ENCODE measurements at places on chromosomes 1 and 21. TPM values are rescaled to one million over a fixed set of nuclear protein-coding genes. Genes with fewer than 3 reads are reported as not detected.
A peak's percentile ranks its signal among the peaks of the same experiment; 100 is the strongest.

Gene ETV3L
- 0.74 TPM for total RNA-seq

Gene CRNN
- not detected for total RNA-seq

- DNase-seq: peak; percentile 80
Measured at GRCh38 chr1:204288021-204288588, 71.6 kb downstream of the PLEKHA6 start.

Gene OR10J1
- total RNA-seq: not detected

Gene LYPD8
- not detected for total RNA-seq

GRCh38 chr1:117011334-117011733, 9.8 kb downstream of the CD101 start:
- DNase-seq: no peak

DNA sequence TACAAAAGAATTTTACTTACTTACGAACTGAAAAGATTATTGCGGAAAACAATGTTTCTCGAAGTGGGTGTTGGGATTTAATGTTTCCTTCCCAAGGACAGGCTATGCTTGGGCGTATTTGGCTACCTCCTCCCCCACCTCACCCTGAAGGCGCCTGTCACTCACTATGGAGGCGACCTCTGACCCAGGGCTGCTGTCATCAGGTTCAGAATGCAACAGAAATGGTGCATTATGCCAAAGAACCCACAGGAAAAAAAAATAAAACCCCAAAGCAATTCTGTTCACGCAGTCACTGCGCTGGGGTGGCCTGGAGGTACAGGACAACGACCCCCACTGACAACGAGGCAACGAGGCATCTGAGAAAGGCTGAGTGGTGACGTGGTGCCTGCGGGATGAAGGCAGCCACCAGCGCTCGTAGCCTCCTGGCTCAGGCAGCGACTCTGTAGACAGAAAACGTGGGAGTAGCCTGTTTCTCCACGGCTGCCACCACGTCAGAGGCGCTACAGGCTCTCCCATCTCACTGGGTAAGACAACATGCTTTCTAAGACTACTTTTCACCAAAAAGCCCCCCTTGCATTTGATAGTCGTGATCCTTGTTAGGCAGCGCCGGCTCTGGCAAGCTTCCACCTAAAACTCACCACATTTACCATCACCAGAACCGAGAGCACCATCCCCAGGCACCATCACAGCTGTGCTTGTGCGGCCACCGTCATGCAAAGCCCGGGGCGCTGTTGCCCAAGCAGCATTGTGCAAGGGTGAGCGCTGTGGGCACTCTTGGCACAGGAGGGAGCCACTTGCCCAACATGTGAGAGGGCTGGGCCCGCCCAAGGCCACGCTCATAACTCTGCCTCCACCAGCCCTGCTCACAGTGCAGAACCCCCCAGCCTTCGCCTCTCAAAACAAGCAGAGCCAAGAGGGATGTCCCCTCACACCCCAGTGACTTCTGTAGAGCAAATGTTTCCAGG, 14.3 kb downstream of the NADK start:
- DNase-seq: no peak

GRCh38 chr21:33244779-33245105, 15.0 kb downstream of the IFNAR2 start:
- no peak for DNase-seq

Gene DNAJC11
- total RNA-seq: 75.8 TPM

Gene NBPF4
- total RNA-seq: not detected

GRCh38 chr1:52502789-52503188, 50.1 kb downstream of the TUT4 start:
- no peak for DNase-seq

Gene CD2
- total RNA-seq: not detected

DNA sequence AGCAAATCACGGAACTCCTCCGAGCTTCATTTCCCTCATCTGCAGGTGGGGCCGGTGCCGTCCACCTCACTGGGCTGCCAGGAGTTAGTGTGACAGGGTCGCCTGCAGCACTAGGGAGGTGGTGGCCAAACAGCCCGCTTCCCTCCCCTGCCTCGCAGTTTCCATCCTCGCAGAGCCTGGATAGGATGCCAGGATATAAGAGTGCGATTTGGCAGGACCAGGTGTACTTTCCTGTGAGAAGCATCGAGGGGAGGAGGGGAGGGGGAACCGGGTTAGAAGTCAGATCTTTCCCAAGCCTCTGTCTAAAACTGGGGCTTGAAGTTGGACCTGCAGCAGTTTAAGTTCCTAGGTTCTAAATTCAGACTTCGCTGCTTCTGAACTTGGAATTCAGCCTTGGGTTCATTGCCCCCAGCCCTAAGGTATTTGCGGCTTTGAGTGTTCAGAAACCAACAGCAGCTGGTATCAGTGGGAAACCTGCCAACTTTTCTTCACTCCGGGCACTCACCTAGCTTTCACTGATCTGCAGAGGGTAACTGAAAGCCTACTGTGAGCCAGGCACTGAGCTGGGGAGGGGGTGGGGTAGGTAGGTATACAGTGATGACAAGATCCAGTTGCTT, 1.7 kb upstream of the JUN start:
- DNase-seq: peak; percentile 50

DNA sequence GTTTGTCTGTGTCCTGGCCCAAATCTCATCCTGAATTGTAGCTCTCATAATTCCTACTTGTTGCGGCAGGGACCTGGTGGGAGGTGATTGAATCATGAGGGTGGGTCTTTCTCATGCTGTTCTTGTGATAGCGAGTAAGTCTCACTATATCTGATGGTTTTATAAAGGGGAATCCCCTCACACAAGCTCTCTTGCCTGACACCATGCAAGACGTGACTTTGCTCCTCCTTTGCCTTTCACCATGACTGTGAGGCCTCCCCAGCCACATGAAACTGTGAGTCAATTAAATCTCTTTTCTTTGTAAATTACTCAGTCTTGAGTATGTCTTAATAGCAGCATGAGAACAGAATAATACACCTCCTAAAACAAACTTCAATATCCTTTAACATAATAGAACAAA, 1065.6 kb downstream of the PLA2G4A start:
- DNase-seq: no peak

DNA sequence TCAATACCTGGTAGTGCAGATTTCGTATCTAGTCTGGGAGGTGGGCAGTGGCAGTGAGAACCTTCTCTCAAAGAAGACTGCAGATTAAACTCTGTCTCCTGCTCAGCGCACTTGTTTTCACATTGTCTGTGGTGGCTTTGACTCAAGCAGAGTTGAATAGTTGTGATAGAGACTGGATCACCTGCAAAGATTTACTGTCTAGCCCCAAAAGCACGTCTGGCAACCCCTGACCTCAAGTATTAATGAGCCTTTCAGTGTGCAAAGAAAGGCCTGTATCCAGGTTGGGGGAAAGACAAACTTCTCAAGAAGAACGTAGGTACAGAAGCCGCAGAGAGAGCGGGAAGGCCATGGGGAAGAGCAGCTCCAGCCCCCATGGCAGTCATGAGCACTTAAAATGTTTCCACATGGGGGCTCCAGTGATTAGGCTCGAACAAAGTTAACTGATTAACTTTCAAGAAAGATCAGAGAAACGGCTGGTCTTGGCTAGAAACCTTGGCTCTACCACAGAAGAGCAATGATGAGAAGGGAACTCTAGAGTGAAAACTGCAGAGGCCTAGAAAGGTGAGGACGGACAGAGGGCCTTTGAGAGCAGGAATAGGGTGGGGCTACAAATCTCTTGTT, 15.2 kb downstream of the HENMT1 start:
- peak; percentile 47 for DNase-seq

- DNase-seq: no peak
Measured at GRCh38 chr1:44113095-44113609, 5.5 kb upstream of the KLF17 start.

Gene PODN
- not detected for total RNA-seq

DNA sequence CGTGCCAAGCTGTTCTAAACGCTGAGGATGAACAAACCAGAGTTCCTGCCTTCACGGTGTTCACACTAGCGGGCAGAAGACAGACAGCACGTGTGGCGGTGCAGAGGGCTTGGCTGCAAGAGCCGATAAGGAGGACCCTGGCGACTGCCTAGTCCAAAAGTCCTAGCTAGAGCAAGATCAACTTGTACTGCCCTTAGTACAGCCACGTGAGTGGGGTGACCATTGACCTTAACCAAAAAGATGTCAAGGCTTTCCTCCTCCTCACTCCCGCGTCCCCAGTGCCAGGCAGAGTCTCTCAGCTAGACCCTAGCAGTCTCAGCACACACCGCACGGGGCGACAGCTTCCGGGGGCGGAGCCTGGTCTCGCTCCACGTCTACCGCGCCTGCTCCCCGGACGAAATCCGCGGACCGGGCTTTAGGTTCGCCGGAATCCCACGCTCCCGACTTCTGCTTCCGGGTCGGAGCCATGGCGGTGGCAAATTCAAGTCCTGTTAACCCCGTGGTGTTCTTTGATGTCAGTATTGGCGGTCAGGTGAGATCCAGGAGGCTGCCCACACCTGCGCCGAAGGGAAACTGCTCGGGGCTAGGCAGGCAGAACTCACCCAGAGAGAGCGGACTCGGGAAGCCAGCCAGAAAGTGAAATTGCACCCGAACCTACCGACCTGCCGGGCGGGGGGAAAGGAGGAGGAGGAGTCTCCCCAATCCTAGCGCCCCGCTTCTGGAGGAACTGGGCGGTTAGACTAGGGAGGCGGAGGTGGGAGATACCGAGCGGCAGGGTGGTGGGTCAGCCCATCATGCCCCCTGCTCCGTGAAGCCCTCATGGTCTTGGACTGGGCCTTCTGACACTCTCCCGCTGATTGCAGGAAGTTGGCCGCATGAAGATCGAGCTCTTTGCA, at the start of gene PPIH:
PPIH (plus strand) TSS at position 443 of the 896 bp plus-strand sequence; CDS start at position 467, 24 bp downstream.
- DNase-seq: peak; percentile 92

- DNase-seq: no peak
Measured at GRCh38 chr1:234208351-234208750, 164.9 kb upstream of the COA6 start.

- DNase-seq: no peak
Measured at GRCh38 chr1:72062584-72062983, 219.8 kb downstream of the NEGR1 start.

Gene HIPK1
- 39.1 TPM for total RNA-seq

Gene S100A14
- total RNA-seq: 1.8 TPM

Gene SNX7
- total RNA-seq: 27.1 TPM

- DNase-seq: peak; percentile 56
Measured at GRCh38 chr1:85628791-85629531, 48.4 kb downstream of the CCN1 start.

DNA sequence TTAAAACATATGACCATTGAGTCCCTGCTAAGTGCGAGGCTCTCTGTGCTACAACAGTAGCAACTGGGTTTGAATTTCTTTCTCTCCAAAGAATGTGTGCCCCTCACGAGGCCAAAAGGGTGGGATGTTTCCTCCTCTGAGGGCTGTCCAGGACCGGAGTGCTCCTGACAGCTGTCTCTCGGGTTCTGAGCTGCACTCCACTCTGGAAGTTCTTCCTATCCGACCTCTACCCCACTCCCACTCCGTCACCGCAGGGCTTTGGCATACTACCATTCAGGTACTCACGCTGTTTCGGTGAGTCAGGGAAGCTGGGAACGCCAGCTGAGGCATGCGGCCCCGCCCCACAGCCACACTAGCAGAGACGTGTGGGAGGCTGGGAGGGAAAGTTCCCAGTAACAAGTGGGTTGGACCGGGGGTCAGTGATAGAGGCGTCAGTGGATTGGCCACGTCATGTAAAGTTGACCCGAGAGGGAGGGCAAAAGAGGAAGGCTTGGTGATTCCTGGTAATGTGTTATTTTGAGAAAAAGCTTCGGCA, 705 bp upstream of the SLC50A1 start:
- DNase-seq: peak; percentile 71

GRCh38 chr1:170791941-170792340, 128.0 kb downstream of the PRRX1 start:
- no peak for DNase-seq

Data from H7 (cell line).